ENCODE measurements at places on chromosomes 1 and 21.

- DNase-seq, result no peak
Measured at GRCh38 chr1:61083807-61084440, 1.6 kb downstream of the NFIA start.

DNA sequence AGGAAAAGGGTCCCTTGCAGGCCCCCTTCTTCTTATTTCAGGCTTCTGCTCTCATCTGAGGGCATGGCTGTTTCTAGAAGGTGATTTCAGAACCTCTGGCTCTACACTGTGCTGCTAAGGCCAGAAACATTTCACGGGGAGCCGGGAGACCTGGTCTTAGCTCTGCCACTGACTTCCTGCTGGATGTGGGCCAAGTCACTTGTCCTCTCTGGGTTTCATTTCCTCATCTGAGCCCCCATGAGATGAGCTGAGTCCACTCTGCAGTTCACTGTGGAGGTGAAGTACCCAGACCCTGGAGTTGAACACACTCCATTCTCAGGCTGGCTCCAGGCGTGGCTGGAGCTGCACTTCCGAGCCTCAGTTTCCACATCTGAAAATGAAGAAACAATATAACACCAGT, 2.1 kb downstream of the PADI1 start:
- DNase-seq, result no peak

- DNase-seq, result no peak
Measured at GRCh38 chr1:174742805-174743653, 256.7 kb upstream of the CACYBP start.

GRCh38 chr1:241964550-241965282, 7.1 kb downstream of the BECN2 start:
- no peak for DNase-seq

- no peak for DNase-seq
Measured at GRCh38 chr21:43864313-43864961, 586 bp upstream of the AGPAT3 start.

- DNase-seq, result no peak
Measured at GRCh38 chr1:24178407-24178806, 8.7 kb downstream of the IFNLR1 start.

DNA sequence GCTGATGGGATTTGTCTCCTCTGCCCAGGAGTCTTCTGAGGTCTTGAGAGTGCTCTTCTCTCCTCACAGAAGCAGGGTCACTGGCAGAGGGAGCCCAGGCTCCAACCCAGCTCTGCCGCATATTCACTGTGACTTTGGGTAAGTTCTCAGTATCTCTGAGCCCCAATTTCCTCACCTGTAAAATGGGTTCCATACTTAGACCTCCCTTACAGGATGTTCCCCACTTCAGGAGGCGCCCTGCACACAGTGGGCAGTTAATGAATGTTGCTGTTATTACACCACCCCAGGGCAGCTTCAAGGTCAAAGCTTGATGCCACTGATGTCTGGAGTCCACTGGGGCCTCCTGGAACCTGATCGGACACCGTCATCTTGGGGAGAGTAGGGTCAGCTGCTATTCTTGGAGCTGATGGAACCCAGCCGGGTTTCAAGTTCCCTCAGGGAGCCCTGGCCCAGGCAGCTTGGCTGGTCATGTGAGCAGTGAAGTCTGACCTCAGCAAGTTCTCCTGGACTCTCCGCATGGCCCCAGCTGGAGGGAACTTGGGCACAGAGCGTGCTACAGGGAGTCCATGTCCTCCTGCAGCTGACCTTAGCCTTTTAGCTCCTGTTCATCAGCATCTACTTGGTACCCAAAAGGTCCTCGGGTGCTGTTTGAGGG, 21.8 kb downstream of the COA7 start:
- DNase-seq, result no peak

Data from stimulated activated CD8-positive, alpha-beta memory T cell treated with anti-CD3 and anti-CD28 coated beads, Interleukin-7, amount 100 ng/mL, for 1 hour (primary cell).